Stimulated activated CD4-positive, alpha-beta T cell treated with anti-CD3 and anti-CD28 coated beads, Interleukin-1b, Interleukin-23, amount 100 ng/mL, for 1 hour (primary cell): ENCODE measurements at places on chromosomes 6 and 20.

- DNase-seq, result no peak
These were observed 28.8 kb downstream of the RWDD2A start for GRCh38 chr6:83221889-83222479.

- DNase-seq, result no peak
These were observed 2.1 kb downstream of the MYLIP start for GRCh38 chr6:16130932-16131387.

- no peak for DNase-seq
These were observed 195.3 kb upstream of the TCF21 start for GRCh38 chr6:133693565-133693964.

DNA sequence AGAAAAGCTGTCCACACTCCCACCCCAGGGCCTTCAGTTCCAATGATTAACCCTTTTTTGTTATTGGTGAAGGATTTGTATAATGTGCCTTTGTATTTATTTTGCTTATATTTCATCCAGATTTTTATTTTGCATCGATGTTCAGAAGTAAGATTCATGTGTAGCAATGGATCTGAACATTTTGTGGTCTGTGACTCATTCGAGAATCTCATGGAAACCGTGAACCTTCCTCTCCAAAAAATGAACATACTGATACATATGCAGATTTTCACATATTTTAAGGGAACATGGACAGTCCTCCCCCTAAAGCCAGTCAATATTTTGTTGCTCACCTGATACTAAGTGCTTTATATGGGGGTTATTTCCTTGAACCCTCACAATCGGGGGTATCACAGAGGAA lies 421.8 kb upstream of the SOX4 start:
- no peak for DNase-seq

- DNase-seq, result no peak
These were observed 608.3 kb upstream of the CITED2 start for GRCh38 chr6:139982652-139983295.

GRCh38 chr6:3384241-3385143 lies 72.4 kb downstream of the SLC22A23 start:
- DNase-seq, result no peak

DNA sequence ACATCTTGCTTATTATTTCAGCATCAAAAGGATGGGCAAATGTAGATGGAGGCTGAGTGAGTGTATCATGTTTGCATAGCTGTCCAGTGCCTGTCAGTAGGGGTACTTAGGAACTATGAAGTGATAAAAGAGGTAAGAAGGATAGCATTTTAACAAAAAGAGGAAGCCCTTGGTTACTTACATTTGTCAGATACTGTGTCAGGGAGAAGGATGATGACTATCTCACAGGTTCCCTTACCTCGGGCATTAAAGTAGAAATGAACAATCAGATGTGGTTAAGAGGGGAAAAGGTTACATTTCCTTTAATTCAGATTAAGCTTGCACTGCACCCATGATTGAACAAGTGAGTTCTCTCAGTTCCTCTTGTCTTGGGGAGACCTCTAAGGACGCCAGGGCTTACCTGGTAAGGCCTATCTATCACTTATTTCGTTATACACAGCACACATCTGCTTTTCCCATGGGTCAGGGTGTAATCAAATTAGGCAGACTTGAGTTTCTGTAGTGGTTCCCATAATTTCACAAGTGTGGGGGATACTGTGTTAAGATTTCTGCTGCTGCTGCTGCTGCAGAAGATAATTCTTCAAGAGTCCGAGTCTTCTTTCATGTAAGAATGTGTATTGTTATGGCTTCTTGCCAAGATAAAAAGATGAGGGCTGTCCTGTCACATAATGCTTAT lies 4.5 kb downstream of the FOXO3 start:
- DNase-seq, result no peak

GRCh38 chr6:122676146-122676545 lies 65.9 kb downstream of the PKIB start:
- DNase-seq, result no peak

- DNase-seq, result no peak
These were observed 74.1 kb upstream of the SALL4 start for GRCh38 chr20:51876313-51876940.

GRCh38 chr6:107740496-107741190 lies 83.5 kb downstream of the SCML4 start:
- no peak for DNase-seq

- DNase-seq, result no peak
These were observed 53.5 kb downstream of the PXDC1 start for GRCh38 chr6:3698021-3698420.

- no peak for DNase-seq
These were observed 10.0 kb downstream of the CITED2 start for GRCh38 chr6:139364302-139364981.

DNA sequence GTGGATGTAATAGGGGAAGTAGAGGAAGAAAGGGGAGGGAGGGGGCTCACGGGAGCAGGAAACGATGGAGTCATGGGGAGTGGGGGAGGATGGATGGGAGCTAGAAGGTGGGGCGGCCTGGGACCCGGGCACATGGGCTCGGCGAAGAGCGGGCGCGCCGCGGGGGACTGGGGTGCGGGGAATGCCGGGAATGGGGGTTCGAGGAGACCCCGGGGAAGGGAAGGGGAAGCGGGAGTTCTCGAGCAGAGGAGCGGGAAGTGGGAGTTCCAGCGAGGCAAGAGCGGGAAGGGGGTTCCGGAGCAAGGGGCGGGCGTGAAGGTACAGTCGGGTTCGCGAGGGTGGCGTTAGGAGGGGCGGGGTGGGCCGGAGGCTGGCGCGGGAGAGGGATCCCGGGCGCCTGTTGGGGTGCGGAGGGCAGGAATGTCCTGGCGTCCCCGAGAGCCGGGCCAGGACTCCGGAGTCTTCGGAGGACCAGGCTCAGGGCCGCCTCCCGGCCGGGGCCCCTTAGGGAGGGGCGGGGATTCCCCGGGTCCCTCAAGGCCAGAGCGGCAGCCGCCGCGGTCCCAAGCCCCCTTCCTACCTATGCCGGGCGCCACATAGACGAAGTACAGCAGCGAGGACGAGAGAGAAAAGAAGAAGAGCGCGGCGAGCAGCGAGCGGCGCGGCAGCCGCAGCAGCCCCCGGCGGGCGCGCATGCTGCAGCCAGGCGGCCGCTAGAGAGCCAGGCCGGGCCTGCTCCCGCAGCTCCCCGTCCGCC lies 504 bp downstream of the B4GALT5 start:
- DNase-seq, result no peak

DNA sequence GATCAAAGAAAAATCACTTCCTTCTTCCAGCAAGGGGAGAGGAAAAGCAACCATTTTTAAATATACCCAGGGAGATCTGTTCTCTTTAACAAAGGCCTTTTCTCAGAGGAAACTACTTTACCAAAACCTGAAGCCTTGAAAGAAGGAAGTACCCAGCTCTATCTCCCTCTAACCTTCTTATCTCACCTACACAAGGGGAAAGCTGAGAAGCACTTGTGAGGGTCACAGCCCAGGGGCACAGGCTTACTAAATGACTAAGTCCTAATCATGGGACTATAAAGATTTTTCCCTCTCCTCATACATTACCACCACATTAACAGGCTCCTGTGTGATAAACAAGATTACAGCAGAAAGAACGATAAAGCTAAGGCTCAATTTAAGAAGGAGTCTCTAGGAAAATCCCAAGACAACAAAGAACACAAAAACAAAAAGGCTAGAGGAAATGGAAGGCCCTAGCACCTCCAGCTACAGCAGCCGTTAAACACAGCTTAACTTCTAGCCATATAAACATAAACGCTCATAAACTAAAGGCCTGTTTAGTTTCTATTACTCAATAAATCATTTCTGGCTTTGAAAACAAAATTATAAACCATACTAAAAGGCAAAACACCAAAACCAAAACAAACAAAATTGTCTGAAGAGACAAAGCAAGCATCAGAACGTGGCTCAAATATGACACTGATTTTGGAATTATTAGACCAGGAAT lies 284.9 kb upstream of the ECI2 start:
- no peak for DNase-seq

GRCh38 chr6:6260196-6260722 lies 60.2 kb downstream of the F13A1 start:
- DNase-seq, result no peak

DNA sequence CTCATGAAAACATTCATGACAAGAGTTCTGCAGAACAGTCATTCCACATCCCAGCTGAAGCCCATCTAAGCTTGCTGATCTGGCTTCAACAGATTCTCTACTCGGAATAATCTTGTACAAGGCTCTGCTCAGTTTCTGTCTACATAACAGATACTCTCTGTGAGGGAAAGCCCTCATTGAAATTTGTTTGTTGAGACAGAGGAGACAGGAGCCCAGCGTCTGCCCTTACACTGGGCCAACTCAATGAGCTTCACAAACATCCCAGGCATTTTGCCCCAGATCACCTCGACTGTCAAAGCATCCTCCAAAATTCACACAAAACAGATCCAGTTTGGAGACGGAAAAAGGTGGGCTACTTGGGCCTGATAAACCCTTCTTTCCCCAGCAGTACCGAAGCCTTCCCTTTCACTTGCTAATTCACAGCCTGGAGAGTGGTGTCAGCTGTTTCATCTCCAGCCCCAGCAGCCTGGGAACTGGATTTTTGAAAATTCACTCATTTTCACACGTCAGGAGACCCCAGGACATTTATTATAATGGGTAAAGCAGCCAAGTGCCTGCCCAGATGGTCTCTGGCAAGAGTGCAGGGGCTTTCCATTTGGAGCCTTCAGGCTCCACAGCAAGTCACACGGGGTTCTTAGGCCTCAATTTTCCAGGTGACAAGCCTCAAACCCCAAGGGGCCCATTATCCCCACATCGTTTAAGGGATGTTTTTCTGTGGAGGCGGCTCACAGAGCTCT lies 7.3 kb downstream of the CCDC167 start:
- no peak for DNase-seq

GRCh38 chr6:116971959-116972358 lies 94.9 kb downstream of the RFX6 start:
- DNase-seq, result no peak

- no peak for DNase-seq
These were observed 21.4 kb downstream of the HBS1L start for GRCh38 chr6:135033238-135033637.

- DNase-seq, result no peak
These were observed 3.1 kb downstream of the LRP11 start for GRCh38 chr6:149860834-149861602.

DNA sequence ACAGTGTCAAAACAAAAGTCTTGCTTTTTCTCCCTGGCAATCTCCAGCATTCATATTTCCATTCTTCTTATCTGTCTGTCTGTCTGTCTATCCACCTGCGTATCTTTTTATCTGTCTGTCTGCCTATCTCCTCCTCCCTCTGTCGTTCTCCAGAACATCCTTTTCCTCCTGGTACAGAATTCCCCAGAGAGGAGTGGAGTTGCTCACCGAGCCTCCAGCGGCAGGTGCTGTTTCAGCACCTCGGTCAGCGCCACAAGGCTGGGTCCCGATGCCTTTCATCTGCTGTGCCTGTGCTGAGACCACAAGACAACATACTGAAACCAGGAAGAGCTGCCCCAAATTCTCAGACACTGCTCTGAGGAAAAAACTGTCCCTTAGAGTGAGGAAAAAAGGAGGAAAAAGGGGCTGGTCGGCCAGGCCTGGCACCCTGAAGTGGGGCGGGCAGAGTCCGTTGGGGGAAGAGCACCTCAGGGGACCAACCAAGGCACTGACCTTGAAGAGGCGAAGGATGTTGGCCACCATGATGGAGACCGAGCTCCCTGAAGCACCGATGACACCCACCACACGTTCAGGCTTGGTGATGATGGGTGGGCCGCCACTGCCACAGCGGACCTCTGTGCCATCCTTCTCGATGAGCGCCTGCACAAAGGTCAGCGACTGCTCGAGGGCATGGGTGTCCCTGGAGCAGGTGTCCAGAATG lies 13.3 kb downstream of the GRM4 start:
- no peak for DNase-seq

DNA sequence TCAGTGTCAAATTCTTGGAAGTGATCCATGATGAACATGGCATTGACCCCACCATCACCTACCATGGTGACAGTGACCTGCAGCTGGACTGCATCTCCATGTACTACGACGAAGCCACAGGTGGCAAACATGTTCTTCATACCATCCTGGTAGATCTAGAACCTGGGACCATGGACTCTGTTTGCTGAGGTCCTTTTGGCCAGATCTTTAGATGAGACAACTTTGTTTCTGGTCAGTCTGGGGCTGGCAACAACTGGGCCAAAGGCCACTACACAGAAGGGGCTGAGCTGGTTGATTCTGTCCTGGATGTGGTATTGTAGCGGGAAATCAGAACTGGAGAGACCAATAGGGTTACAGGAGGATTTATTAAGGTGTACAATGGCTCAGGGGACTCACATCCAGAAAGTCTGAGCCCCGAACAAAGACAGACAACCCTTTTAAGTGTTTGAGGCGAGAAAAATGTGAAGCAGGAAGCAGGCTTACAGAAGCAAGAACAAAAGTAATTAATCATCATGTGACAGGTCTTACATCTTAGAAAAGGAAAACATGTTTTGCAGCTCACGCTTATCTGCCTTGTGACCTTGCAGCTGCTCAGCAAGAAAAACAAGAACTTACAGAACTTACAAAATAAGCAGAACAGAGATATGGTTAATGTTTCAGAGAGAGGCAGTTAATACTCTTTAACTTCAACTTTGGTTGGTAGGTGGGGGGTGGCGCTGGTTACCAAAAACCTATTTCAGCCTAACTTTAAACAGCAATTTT lies 58.8 kb upstream of the MOCS1 start:
- DNase-seq, result no peak

DNA sequence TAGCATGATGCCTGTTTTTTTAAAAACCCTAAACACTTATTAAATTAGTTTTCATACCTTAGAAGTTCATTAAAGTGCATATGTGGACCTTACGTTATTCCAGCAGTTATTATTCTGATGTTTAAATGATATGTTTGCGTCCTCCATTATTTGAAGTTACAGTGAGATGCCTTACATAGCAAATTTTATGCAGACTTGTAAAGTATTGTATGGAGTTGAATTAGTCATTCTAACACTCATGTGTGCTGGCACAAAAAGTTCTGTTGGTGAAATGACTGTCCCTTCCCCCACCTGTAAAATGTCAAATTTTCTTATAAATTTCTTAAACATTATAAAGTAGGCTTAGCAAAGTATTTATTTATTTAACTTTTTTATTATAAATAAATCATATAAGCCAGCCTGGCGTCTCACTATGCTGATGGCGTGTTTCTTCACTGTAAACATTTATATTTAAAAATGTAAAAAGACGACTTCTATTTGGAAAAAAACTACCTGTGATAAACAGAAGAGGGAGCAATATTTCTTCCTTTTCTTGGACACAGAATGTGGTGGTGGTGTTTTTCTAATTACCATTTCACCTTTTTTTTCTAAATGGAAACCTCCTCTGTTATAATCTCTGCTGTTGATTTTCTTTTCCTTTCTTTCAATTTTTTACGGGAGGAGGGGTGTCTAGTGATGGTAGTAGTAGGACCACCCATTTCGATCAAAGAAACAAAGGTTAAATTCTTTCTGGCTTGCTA lies 155.4 kb downstream of the RFPL4B start:
- no peak for DNase-seq

GRCh38 chr20:57650756-57651483 lies 30.7 kb upstream of the ZBP1 start:
- no peak for DNase-seq

DNA sequence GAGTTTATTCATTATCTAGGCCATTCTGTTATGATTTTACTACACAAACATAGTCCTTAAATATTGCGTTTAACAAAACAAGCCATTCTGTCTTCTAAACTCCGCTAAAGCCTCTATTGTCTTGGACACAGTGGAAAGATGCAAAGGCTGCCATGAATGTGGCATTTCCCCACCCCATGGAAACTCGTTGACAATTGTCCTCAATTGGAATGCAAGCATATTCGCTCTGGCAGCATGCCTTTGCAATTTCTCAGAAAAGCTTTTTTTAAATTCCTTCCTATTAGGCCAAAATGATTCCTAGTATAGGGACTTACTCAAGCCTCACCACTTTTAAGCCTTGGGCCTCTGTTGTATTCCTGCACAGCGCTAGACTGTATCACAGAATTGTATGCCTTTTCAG lies 22.8 kb downstream of the OR2A4 start:
- no peak for DNase-seq
